Neural crest cell (in vitro differentiated cells): ENCODE measurements at places on chromosomes 16 and 17. TPM values are rescaled to one million over a fixed set of nuclear protein-coding genes. Genes with fewer than 3 reads are reported as not detected.
A peak's percentile ranks its signal among the peaks of the same experiment; 100 is the strongest.

GPR142 gene
- total RNA-seq: 0.23 TPM in 1 of 2 replicates, not detected in the other

- H3K36me3 ChIP-seq: no peaks in the 10 kb centered on the region
- no peaks in the 10 kb centered on the region for H3K27me3 ChIP-seq
- H3K4me3 ChIP-seq: no peak overlapping the region
- no peak for DNase-seq
Observed at GRCh38 chr16:11224894-11225676, 30.9 kb downstream of the SOCS1 start.

TTC19 gene
- total RNA-seq: 40.3 TPM in 2 replicates

DNA sequence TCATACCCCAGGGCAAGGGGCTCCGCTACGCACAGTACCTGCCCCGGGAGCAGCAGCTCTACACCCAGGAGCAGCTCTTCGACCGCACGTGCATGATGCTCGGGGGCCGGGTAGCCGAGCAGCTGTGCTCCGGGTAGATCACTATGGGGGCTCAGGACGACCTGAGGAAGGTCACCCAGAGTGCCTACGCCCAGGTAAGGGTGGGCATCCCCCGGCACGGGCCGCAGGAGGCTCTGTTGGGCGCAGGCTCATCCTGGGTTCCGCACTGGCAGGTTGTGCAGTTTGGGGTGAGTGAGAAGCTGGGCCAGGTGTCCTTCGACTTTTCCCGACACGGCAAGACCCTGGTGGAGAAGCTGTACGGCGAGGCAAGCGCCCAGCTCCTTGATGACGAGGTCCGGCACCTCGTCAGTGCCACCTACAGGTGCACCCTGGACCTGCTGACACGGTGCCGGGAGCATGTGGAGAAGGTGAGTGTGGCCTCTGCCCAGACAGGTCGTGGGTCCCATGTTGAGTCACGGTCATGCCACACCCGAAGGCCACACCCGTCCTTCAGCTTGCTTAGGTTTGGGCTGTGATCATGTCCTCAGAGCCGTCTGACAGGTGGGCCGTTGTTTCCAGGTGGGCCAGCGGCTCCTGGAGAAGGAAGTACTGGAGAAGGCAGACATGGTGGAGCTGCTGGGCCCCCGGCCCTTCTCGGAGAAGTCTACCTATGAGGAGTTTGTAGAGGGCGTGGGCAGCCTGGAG lies 19.3 kb downstream of the DBNDD1 start:
- peaks cover 19% of the 10 kb centered on the region for H3K36me3 ChIP-seq
- no peaks in the 10 kb centered on the region for H3K27me3 ChIP-seq
- no peak overlapping the region for H3K27ac ChIP-seq

ACSM2A gene
- not detected in 2 replicates for total RNA-seq

GRCh38 chr16:58499092-58499511 lies 841 bp upstream of the NDRG4 start:
- peak overlapping the region; percentile 96 for H3K27ac ChIP-seq
- H3K36me3 ChIP-seq: no peaks in the 10 kb centered on the region
- no peak for DNase-seq
- H3K4me1 ChIP-seq: peaks cover 51% of the 10 kb centered on the region
- H3K27me3 ChIP-seq: peaks cover 4% of the 10 kb centered on the region
